ENCODE measurements at places on chromosomes 5 and 9.

DNA sequence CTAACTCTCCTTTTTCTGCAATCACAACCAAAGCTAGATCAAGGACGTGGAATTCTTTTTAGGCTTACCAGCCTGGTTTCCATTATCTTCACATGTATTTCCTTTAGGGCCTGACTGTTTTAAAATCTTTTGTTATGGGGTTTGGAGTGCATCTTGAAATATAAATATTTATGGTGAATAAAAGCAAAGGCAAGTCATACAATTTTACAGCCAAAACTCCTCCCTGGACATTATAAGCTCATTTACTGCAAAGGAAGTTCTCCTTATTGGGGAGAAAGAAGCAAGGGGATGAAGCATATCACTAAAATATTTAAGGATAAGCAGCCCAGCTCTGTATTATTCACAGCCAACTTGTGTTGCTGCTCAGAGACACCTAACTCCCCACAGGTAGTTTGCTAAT, 132.2 kb upstream of the TARS1 start:
- no peak for DNase-seq

DNA sequence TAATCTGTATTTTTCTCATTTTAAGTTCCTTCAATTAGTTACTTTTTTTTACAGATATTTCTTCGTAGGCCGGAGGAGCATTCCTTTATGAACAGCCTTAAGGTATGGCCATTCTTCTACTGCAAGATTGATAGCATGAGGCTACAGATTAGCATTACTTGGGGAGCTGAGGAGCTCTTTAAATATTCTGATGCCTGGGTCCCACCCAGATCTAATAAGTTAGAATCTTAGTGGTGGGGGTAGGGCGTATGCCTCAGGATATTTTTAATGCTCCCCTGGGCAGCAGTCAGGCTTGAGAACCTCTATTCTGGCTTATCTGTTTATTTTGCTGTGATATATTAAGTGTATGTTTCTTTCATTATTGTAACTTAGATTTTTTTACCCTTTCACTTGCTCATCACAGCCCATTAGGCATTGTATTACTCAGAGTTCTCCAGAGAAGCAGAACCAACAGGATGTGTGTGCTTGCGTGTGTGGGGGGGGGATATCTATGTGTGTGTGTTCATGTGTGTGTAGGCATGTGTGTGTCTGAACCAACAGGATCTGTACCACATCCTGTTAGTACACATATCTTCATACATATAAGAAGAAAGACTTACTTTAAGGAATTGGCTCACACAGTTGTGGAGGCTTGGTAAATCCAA, 91.8 kb upstream of the MTAP start:
- DNase-seq: peak; percentile 9

GRCh38 chr5:138986186-138986800, 111.2 kb upstream of the LRRTM2 start:
- no peak for DNase-seq

GRCh38 chr5:110054240-110054639, 364.5 kb downstream of the MAN2A1 start:
- peak; percentile 48 for DNase-seq

GRCh38 chr5:52870448-52870847, 82.7 kb downstream of the ITGA1 start:
- DNase-seq: no peak

DNA sequence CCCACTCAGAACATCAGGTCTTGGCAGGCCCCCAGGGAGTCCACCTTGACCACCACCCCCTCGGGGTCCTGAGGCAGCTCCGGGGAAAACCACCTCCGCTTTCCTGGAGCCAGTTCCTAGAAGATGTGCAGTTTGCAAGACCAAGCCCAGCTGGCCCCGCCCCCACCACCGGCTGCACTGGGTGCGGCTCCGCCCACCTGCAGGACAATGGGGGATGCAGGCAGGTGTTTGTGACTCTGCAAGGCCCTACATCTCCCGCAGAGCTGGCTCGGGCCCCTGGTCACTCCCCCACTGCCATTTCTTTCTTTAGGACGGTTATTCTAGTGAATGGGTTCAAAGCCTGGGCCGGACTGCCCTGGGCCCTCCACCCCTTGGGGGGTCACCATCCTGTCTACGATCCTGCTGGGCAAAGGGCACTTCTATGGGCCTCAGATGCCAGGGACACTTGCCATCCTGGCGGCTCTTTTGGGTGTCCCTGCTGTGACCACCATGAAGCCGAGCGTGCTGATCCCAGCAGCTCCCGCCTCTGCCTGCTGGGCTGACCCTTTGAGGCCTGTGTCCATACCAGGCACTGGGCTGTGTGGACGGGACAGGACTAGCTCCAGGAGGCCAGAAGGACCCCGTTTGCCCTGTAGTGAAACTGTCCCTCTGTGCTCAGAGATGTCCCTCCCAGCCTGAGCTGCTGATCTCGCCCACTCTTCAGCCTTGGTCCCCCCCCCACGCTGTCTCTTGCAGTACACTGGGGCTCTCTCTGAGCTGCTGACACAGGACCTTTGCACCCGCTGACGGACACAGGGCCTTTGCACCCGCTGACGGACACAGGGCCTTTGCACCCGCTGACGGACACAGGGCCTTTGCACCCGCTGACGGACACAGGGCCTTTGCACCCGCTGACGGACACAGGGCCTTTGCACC, 5.9 kb upstream of the NACC2 start:
- no peak for DNase-seq
